ENCODE measurements at places on chromosomes 16 and 17.
A peak's percentile ranks its signal among the peaks of the same experiment; 100 is the strongest.

DNA sequence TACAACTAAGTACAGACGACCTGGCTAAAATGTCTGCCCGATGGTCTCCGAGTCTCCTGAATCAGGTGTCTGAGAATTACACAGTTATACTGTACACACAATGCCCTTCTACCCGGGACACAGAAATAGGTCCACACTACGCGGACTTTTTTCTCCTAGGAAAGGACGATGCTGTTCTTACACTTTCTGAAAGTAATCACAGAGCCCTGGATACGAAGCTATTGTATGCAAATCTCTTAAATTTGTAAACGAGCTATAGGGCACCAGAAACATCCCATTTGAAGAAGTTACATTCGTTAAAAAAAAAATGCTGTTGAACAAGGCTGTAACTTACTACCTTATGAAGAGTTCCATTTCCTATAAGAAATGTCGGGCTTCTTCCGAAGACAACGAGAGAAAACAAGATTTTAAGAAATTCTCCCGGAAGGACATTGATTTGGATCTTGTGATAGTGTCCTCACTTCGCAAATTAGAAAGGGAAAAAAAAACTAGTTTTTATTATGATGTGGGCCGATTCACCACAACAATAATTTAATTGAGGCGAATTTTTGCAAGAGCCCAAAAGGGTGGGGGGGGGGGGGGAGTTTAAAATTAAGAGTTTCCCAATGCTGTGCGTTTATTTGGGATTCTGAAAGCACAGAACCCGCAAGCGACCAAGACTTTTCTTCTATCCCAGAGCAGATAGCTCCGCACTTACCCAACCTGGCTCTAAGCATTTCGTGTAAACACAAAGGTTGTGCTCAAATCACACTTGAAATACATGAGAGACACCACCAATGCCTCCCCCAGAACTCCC lies 1.5 kb upstream of the SOX9 start:
- DNase-seq = no peak

- peak; percentile 95 for DNase-seq
These were observed at the start of gene ZNF629 for GRCh38 chr16:30786936-30787612. ZNF629 (minus strand) TSS chr16:30787205; CDS start chr16:30784482, 2,723 bp downstream.

GRCh38 chr17:9410737-9411136 lies 164.9 kb downstream of the STX8 start:
- DNase-seq = no peak

DNA sequence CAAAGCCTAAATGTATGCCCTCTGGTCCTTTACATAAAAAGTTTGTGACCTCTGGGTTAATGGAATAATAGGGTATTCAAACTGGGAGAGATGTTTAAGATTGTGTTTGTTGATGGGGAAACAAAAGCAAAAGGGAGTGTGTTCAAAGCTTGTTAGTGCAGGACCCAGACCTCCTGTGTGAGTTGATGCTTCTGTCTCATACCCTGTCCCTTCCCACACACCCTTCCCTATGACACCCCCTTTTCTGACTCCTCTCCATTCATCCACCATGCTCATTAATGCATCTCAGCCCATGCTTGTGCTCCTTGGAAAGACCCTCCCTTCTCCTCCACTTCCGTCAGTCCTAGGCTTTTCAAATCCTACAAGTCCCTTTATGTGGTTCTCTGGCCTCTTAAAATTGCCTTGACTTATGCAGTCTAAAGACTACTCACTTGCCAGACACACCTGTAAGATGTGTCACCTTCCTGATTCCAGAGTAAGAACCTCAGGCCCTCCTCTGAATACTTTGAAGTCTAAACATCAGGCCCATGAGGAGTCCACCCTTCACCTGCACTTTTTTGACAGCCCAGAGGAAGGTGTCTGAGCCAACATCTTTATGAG lies 128.0 kb upstream of the CACNG5 start:
- DNase-seq = no peak

DNA sequence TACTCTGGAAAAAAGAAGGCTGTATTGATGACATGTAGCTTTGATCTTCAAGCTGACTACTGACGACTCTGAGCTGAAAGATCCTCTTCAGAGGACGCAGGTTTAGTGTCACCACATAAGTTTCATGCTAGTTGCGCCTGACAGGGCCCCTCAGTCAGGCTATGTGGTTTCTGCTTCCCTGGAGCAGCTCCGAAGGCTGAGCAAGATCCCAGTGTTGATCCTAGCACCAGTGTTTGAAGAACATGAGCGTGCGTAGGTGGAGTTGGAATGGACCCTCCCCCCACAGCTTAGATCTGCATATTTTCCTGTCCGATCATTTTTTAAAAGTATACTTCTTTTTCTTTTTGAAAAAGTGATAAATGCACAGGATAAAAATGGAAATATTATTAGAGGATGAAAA lies 17.3 kb downstream of the BANP start:
- DNase-seq = no peak

- DNase-seq = no peak
These were observed 373.3 kb downstream of the SLC39A11 start for GRCh38 chr17:72719206-72719577.
